SW 1271 (cell line): ENCODE measurements at places on chromosomes 2 and 18.

GRCh38 chr2:3463186-3463835, 56.0 kb downstream of the ADI1 start:
- DNase-seq: no peak

GRCh38 chr2:172430678-172431077, 3.3 kb downstream of the ITGA6 start:
- DNase-seq: no peak

GRCh38 chr2:98515250-98515991, 70.8 kb downstream of the INPP4A start:
- DNase-seq: no peak

- no peak for DNase-seq
Observed at GRCh38 chr18:57311472-57311871, 40.9 kb upstream of the ST8SIA3 start.

- no peak for DNase-seq
Observed at GRCh38 chr18:70523035-70523791, 234.4 kb downstream of the SOCS6 start.

DNA sequence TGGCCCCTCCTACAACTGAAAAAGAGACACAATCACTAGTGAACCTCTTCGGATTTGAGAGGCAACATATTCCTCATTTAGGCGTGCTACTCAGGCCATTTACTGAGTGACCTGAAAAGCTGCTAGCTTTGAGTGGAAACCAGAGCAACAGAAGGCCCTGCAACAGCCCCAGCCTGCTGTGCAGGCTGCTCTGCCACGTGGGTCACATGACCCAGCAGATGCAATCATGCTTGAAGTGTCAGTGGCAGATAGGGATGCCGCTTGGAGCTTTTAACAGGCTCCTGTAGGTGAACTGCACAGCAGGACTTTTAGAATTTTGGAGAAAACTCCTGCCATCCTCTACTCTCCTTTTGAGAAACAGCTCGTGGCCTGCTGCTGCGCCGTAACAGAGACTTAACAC, 578.6 kb upstream of the RAB6C start:
- no peak for DNase-seq

DNA sequence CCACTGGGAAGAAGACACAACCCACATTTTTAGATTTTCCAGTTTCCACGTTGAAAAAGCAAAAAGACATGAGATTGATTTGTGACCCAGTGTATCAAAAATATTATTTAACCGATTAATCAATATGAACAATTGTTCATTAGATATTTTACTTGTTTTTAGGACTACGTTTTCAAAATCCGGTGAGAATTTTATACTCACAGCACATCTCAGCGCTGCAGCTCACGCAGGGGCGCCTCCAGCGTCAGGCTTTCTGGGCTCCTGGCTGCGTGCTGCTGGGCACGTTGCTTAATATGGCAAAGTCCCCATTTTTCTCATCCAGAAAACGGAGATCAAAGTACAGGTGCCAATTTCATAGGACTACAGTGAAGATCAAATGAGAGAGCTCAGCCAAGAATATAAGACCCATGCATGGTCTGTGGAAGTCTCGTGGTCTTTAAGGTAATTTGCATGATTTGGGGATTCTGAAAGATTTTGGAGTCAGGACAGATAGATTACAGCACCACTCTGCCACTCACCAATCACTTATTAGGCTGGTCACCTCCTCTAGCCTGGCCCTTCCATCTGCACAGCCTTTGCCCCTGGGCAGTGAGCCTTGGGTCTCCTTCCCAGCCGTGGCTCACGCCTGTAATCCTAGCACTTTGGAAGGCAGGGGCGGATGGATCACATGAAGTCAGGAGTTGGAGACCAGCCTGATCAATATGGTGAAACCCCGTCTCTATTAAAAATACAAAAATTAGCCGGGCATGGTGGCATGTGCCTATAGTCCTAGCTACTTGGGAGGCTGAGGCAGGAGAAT, 36.2 kb downstream of the PTPN18 start:
- no peak for DNase-seq

- no peak for DNase-seq
Observed at GRCh38 chr18:13455471-13455870, 236.9 kb downstream of the LDLRAD4 start.

DNA sequence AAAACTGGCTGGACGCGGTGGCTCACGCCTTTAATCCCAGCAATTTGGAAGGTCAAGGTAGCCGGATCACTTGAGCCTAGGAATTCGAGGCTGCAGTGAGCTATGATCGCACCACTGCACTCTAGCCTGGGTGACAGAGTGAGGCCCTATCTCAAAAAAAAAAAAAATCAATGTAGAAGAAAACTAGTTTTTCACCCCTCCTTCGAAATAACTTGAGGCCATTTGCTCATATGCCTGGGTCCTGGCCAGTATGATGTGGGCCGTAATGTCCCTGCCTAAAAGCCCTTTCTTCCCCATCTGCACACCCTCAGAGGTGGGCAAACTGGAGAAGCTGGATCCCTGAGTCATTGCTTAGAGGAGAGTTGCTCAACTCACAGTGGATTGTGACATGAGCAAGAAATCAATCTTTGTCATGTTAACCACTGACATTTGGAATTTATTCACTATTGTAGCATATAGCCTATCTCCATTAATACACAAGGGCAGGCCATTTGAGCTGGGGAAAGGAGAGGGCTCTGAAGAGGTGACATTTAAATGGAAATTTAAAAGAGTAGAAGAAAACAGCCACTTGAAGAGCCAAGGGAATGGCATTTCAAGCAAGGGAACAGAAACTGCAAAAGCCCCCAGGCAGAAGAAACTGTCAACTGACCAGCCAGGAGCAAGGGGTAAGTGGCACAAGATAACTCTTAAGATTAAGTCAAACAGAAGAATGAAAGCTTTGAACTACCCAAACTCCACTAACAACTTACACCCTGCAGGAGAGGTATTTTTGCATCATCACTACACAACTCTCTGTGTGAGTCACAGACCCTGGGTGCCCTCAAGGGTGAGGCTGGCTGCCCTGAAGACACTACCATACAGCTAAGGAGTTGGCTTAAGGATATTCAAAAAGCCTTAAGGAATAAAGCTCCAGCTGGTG, 7.6 kb upstream of the METTL21A start:
- DNase-seq: no peak

- no peak for DNase-seq
Observed at GRCh38 chr18:56475250-56475649, 163.1 kb downstream of the TXNL1 start.

DNA sequence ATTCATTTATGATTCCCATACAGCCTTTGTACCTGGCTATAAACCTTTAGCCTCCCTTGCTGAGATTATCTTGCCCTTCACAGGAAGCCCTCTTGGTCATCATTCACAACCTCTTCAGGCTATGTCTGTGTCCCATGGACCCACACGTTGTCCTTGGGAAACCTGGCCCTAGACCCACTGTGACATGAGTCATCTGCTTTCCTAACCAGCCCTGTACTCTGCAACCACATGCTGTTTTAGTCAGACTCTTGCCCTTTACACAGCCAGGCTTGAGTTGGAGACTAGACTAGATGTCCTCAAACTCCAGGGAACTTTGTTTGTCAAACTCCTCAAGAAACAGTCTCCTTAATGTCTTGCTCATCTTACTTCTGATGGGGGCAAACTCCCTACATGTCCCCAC, 229.3 kb upstream of the ZSWIM2 start:
- DNase-seq: no peak

- no peak for DNase-seq
Observed at GRCh38 chr18:12651651-12652050, 6.3 kb downstream of the SPIRE1 start.

DNA sequence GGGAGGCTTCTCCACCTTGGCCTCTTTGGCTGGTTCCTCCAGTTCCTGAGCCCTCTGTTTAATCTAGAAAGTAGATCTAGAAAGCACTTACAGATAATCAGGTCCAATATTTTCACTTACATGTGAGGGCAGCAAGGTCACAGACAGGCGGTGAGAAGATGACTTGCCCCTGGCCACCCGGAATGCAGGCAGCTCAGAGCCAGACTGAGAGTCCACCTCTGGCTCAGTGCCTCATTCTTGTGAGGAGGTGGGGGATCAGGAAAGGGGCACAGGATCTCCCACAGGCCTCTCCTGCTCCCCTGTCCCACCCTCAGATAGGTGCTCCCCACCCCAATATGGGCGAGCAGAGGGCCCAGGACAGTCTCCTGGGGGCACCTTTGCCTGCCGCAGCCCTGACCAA, 5.8 kb downstream of the WNT6 start:
- DNase-seq: no peak

DNA sequence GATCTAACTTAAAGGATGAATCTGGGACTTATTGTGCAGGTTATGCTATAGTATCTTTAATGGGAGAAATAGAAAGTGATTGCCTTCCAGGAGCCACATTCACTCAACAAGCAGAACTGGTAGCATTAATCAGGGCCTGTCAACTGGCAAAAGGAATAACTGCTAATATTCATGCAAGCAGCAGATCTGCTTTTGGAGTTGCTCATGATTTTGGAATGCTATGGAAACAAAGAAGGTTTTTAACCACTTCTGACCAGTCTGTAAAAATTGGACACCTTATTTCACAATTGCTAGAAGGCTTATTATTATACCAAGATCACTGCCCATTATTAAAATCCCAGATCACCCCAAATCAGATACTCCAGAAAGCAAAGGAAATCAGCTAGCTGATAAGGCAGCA, 200.4 kb downstream of the MREG start:
- DNase-seq: no peak

GRCh38 chr2:64853306-64853705, 135.9 kb upstream of the SLC1A4 start:
- DNase-seq: no peak

- no peak for DNase-seq
Observed at GRCh38 chr2:156907806-156908205, 349.7 kb upstream of the GALNT5 start.

- DNase-seq: peak; percentile 63
Observed at GRCh38 chr18:47150029-47150823, at the start of gene HDHD2. TSS of gene HDHD2 (minus strand) at chr18:47150500. CDS start at chr18:47136439, 14,061 bp downstream.

- no peak for DNase-seq
Observed at GRCh38 chr2:74387346-74387745, 7.2 kb upstream of the DCTN1 start.

GRCh38 chr2:5524551-5524950, 167.6 kb upstream of the SOX11 start:
- DNase-seq: no peak

GRCh38 chr2:31168291-31168690, 30.1 kb upstream of the GALNT14 start:
- DNase-seq: no peak

- DNase-seq: no peak
Observed at GRCh38 chr2:68171684-68172083, 14.0 kb downstream of the PNO1 start.

DNA sequence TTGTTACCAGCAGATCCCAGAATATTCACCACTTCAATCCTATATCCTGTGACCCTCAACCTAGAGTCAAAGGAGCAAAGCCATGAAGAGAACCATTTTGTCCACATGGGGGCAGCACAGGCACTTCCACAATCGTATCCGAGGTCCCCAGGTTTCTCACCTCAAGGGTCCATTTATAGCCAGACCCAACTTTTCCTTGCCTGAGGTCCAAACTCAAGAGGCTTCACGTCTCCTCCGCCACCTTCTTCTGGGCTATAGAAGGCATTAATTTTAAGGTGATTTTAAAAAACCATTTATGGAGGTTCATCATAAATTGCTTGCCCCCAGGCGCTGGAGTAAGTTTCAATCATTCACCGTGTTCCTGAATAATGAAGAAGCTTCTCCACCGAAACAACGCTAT, 111.6 kb upstream of the NABP1 start:
- DNase-seq: peak; percentile 64

GRCh38 chr2:39871291-39871761, 92.3 kb upstream of the THUMPD2 start:
- no peak for DNase-seq

GRCh38 chr2:20224164-20224715, 690 bp downstream of the SDC1 start:
- DNase-seq: peak; percentile 38

DNA sequence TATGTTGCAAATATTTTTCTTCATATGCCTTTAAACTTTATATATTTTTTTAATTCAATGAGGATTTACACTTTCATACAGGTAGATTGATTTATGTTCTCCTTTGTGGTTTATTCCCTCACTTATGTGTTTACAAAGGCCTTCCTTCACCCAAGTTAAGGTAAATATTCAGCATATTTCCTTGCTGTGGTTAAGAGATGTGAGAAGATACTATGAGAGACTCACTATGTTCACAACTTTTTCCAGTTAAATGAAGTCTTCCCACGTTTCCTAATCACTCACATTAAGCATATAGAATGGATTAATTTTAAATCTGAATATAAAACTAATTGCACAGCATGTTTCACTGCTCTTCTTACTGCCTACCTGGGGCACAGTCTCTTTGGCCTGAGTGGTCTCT, 597 bp downstream of the PECR start:
- no peak for DNase-seq

GRCh38 chr2:218569038-218569431, 396 bp downstream of the CNOT9 start:
- no peak for DNase-seq
